KBM-7 (cell line): ENCODE measurements at places on chromosomes 1 and 21.

GRCh38 chr1:228882041-228882770, 146.9 kb downstream of the RHOU start:
- DNase-seq, result no peak

DNA sequence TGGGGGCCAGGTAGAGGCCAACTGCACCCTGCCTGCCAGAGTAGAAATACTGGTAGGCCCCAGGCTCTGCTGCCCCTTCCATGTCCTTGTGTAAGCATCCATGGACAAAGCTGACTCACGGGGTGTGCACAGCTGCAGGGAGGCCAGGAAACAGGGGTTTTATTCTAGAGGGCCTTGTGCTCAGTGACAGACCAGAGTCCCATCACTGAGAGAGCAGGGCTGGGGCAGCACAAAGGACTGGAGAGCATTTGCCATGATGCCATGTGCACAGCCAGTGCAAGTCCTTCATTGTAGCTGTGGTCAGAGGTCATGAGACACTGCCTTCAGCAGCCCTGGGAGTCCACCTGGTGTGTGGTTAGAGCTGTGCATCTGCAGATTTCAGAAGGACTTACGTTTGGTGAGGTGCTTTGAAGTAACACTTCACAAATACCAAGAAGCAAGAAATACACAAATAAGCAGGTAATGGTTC, 8.1 kb downstream of the ARF1 start:
- DNase-seq, result no peak

DNA sequence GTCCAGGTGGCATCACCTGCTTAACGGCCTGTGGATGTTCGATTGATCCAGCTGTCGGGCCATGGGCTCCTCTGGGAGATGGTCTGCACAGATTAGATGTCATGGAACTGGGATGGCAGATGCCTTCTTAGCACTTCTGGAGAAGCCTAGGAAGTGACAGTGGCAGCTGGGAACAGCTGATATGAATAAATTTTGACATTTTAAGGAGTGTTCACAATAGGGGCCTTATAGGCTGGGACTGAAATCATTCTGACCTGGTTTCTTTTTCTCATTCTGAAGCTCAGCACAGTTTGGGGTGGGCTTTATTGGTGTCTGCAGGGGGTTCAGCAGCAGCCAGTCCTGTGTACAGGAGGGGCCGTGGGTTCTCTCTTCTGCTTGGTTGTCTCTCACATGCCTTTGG, 175.3 kb downstream of the CACNA1E start:
- no peak for DNase-seq

GRCh38 chr1:199877526-199878384, 149.8 kb upstream of the NR5A2 start:
- DNase-seq, result no peak

DNA sequence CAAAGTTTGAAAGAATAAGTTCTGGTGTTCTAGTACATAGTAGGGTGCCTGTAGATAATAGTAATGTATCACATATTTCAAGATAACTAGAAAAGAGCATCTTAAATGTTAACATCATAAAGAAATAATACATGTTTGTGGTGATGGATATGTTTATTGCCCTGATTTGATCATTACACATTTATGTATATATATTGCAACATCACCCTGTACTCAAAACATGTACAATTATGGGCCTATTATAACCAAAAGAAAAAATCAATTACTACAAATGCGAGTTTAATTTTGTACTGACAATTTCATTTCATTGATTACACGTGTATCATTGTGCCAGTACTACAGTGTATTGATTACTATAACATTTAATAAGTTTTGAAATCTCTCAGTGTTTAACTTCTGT, 609.2 kb upstream of the BRINP3 start:
- DNase-seq, result no peak

DNA sequence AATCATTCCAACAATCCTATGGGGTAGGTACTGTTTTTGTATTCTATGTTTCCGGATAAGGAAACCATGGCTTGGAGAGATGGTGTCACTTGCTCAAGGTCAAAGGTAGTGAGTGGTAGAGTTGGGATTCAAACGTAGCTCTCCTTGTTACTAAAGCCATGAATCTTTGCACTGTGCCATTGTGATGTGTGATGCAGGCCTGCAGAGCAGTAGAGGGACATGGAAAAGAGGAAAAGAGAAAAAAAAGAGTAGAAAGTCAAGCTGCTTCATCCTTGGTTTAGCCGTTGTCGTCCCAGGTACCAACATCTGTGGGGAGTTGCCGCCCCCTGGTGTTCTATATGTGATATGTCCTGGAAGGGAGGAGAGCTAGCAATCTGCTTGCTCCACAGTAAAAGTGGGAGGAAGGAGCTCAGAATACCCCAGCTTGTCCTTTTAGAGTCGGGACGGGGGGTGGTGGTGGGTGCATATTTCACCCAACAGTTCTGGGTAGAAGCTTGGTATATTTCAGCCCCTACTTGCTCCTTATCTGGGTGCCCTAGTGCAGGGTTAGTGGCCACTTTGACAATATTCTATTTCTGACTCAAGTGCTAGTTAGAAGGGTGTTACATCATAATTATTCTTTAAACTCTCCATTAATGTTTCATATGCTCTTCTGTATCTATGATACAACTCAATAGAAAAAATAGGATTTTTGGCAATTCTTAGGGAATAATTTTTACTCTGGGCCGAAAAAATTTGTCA, 98.4 kb downstream of the EBNA1BP2 start:
- DNase-seq, result peak; percentile 78

DNA sequence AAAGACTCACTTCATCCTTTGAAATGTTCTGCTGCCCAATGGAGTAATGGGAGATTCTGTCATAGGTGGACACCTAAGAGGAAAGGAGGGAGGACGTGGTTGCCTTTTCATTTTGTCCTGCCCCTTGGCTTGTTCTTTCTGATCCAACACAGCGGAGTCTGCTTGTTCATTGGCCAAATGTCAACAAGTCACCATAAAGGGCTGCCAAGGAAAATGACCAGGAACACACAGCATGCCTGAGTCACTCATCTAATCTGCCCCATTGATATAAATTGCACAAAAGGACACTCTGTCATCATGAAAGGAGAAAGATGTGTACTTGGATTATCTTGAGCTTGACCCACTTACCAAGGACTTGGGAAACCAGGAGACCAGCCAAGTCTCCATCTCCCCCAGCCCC, 422.9 kb downstream of the SETD4 start:
- DNase-seq, result no peak
